ENCODE measurements at places on chromosomes 3 and 15. TPM values are rescaled to one million over a fixed set of nuclear protein-coding genes. Genes with fewer than 3 reads are reported as not detected.

GRCh38 chr3:99859825-99860224 is 42.2 kb downstream of the CMSS1 start:
- H3K36me3 ChIP-seq: peaks cover 18% of the 10 kb centered on the region
- DNase-seq: no peak
- no peaks in the 10 kb centered on the region for H3K27me3 ChIP-seq
- peaks cover 13% of the 10 kb centered on the region for H3K4me1 ChIP-seq
- H3K4me3 ChIP-seq: no peak overlapping the region
- H3K27ac ChIP-seq: no peak overlapping the region

GRCh38 chr3:17629400-17629799 is 113.0 kb downstream of the TBC1D5 start:
- DNase-seq: no peak
- no peak overlapping the region for H3K4me3 ChIP-seq
- H3K36me3 ChIP-seq: peaks cover 3% of the 10 kb centered on the region
- H3K4me1 ChIP-seq: peaks cover 1% of the 10 kb centered on the region
- no peak overlapping the region for H3K27ac ChIP-seq

The RARRES1 gene
- 3.3 TPM for total RNA-seq

- H3K36me3 ChIP-seq: no peaks in the 10 kb centered on the region
- no peak overlapping the region for H3K4me3 ChIP-seq
- H3K27ac ChIP-seq: no peak overlapping the region
- no peak for DNase-seq
These were observed 164.6 kb upstream of the CCDC54 start for GRCh38 chr3:107212618-107213017.

DNA sequence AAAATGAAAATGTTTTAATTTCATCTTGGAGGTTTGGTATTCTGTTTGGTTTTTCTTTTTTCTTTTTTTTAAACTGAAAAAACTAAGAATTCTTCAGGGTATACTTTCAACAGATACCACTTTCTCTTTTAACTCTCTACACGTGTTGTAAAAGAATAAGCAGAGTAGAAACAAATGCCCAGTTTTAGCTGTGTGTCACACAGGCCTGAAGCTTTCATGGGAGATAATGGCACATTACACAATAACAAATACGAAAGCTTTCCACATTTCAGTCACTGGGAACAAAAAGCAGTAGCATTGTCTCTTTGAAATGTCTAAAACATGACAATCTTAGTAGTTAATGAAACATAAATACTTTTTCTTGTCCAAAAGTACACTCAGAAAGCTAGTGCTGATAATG is 818.5 kb downstream of the TBL1XR1 start:
- H3K4me3 ChIP-seq: no peak overlapping the region
- H3K36me3 ChIP-seq: no peaks in the 10 kb centered on the region
- no peaks in the 10 kb centered on the region for H3K27me3 ChIP-seq
- no peak for DNase-seq
- peaks cover 7% of the 10 kb centered on the region for H3K4me1 ChIP-seq
